ENCODE measurements at places on chromosomes 13 and 19.

- no peak for DNase-seq
Measured at GRCh38 chr13:29991343-29991742, 140.9 kb upstream of the UBL3 start.

- DNase-seq, result no peak
Measured at GRCh38 chr19:53915000-53915399, 5.9 kb downstream of the CACNG7 start.

- DNase-seq, result no peak
Measured at GRCh38 chr13:46666727-46667456, 113.9 kb downstream of the LRCH1 start.

GRCh38 chr13:103012646-103013045 lies 53.6 kb downstream of the SLC10A2 start:
- no peak for DNase-seq

DNA sequence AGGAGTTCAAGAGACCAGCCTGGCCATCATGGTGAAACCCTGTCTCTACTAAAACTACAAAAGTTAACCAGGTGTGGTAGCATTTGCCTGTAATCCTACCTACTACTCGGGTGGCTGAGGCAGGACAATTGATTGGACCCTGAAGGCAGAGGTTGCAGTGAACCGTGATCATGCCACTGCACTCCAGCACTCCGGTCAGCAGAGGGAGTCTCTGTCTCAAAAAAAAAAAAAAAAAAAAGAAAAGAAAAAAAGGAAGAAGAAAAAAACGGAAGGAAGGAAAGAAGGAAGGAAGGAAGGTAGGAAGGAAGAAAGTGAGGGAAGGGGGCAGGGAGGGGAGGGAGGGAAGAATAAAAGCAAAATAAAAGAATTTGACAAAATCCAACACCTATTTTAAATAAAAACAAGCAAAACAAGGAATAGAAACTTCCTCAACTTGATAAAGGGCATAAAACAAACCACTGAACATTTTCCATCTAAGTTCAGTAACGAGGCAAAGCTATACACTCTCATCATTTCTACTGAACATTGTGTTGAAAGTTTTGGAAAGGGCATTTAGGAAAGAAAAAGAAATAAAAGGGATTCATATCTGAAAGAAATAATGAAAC lies 411.6 kb upstream of the SLITRK5 start:
- no peak for DNase-seq

DNA sequence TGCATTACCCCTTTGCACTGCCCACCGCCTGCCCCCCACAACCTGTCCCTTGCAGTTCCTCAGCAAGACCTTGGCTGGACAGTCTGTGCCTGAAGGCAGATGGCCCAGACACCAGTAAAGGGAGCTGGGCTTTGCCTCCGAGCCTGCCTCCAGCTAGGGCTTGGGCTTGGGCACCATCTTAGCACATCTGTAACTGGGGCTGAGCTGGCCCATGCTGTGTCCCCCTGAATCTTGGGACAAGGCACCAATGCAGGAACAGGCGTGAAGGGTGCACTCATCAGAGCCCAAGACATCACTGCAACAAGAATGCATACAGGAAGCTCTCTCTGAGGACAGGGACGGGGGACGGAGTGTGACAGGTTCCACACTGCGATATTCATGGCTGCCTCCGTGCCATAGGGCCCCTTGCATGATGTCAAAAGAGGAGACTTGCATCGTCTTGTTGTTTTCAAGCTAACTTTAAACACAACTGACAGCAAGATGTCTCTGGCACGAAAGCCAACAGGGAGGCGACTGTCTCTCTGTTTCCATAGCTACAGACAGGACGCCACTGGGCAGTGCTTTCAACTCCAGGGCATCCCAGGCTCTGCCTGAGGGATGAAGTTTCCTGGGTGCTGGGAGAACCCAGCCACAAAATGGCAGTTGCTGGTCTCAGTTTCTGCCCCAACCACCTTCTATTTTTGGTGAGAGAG lies 8.7 kb upstream of the CHST8 start:
- DNase-seq, result no peak

GRCh38 chr19:51688671-51689571 lies 4.2 kb upstream of the SPACA6 start:
- peak; percentile 88 for DNase-seq

All from lower lobe of right lung (tissue), 2 donors.